ENCODE measurements at places on chromosomes 3 and 15.

DNA sequence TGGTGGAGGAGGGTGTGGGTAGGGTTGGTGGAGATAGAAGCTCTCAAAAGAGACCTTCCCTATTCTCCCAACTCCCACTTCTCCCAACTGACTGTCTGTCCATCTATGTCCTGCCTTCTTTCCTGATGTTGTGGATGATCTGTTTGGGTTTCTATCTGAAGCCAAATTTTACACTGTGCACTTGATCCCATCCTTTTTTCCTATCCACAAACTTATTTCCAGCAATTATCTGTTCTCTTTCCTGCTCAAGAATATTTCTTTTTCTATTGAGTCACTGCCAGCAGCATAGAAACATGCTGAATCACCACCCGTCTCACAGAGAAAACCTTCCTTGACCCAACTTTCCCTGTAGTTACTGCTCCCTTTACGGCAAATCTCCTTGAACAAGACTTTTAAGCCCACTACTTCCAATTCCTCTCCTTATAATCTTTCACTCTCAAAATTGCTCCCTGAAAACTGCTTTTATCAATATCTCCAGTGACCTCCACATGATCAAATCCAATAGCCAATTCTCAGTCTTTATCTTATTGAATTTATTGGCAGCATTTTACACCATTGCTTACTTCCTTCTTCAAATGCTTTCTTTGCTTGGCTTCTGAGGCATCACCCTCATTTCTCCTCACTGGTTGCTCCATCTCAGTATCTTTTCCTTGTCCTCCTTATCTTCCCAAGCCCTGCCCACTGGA lies 141.2 kb upstream of the SLC7A14 start:
- peak; percentile 94 for DNase-seq

- DNase-seq, result peak; percentile 62
Measured at GRCh38 chr3:186994000-186994955, 64.0 kb downstream of the ST6GAL1 start.

DNA sequence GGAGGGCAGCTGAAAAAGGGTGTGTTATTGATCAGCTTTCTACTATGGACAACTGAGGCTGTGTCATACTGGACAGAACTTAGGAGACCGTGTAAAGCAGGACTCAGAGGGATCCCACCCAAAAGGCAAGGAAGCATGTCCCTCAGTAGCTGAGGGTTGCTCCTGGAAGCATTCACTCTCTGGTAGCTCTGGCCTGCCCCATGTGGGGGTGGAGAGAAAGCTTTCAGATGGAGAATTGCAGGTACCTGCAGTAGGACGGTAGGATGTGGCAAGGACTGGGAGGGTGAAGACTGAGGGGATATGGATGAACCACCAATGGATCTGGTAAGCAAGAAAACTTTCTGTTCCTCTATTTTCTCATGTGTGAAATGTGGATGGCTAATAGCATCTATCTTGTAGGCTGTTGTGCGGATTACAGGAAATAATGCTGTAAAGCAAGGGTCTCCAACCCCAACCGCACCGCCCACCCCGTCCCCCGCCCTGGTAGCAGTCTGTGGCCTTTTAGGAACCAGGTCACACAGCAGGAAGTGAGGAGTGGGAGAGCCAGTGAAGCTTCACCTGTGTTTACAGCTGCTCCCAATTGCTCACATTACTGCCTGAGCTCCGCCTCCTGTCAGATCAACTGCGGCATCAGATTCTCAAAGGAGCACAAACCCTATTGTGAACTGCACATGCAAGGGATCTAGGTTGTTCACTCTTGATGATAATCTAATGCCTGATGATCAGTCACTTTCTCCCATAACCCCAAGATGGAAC lies 157.7 kb upstream of the PROK2 start:
- no peak for DNase-seq

DNA sequence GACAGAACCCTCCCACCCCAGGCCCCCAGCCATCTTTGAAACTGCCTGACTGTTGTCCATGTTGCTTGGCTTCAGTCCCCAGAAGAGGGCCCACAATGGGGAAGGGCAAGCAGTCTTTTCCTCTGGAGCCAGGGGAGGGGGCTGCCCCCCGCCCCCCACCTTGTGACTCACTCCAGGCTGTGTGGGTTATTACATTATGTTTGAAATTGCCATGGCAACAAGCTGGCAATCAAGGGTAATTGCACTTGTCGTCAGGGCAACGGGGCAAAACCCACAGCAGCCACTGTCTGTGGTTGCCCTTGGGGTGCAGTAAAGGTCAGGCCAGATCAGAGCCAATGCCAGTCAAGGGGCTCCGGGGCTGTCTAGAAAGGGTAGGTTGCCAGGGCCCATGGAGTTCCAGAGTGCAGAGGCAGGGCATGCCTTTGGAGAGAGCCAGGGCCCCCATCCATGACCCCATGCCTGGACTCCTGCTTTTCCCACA lies 3.1 kb upstream of the CAMKV start:
- no peak for DNase-seq

DNA sequence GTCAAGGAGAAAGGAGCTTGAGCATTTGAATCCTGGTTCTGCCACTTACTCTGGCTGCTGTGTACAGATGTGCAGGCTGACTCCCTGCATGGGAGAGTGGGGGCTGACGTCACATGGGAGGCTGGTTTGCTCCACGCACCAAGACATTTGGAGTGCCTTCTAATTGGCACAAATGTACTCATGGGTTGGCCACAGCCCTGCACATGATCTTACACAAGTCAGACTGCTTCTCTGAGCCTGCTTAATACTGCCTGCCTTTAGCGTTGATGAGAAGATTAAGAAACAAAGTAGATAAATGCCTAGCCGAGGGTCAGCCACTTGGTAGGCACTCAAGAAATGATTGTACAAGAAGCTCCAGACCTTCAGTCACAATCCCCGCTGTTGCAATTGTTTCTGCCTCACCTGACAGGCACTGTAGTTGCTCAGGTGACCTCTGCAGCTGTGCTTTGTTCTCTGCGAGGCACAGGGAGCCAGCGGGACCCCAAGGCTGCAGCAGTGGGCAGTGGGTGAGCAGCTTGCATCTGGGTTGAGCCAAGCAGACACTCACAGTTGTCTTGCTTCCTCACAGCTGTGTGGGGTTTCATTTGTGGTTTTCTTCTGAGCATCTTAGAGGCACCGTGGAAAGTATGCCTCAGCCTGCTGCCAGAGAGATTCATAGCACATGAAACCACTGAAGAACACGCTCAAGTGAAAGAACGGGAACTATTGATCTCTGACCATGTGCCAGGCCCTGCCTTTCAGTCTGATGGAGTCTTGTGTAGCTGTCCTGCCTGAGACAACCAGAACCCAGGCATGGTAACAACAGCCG lies 33.1 kb downstream of the GRK7 start:
- DNase-seq, result no peak

- peak; percentile 71 for DNase-seq
Measured at GRCh38 chr3:125351814-125352456, 23.2 kb downstream of the ZNF148 start.
